ENCODE measurements at places on chromosomes 2 and 18.
A peak's percentile ranks its signal among the peaks of the same experiment; 100 is the strongest.

DNA sequence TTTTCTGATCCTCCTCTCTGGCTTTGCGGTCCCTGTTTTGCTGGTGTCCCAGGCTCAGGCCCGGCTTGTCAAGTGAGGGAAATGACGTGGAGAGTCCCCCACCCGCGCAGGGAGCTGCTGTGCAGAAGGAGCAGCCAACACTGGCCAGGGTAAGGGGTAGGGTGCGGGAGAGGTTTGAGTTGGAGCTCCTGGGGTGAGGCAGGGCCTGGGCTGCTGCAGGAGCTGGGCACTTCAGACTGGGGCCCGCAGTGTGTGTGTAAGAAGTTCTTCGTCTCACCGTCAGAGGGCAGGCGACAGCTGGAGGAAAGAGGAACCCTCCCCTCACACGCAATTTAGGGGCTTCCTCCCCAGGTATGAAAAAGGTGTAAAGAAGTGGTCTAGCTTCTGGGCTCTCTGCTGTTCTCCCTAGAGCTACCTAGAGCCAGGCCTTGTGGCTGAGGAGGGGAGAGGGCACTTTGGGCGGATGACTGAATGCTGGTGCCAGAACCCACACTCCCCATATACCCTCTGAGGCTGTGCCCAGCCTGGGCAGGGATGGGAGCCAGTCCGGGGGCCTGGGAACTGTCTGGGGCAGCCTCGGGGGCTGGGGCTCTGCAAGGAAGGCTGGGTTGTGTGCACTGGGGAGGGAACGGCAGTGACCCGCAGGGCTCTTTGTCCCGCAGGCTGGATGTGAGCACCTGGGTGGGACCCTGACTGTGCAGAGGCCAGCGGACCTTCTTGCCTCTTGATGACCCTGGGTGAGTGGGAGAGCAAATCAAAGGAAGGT is 11.8 kb downstream of the CELF4 start:
- DNase-seq, result no peak

DNA sequence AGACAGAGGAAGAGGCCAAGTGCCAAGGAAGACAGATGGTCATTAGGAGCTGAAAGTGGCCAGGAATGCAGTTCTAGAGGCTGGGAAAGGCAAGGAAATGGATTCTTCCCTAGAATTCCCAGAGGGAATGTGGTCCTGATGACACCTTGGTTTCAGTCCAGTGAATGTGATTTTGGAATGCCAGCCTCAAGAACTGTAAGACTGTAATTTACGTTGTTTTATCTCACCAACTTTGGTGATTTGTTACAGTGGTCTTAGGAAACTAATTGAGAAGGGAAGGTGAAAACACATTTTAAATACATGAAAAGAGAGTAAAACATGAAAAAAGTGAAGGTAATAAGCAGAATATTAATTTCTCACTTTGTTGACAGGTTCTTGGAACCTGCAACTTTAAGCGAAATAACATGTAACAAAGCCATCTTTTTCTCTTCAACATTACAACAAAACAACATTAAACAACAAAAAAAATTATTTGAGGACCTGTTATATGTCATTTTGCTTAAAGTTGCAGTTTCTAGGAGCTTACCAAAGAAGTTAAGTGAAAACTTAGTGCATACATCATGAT is 370.2 kb downstream of the METTL4 start:
- no peak for DNase-seq

- peak; percentile 74 for DNase-seq
These were observed 32.9 kb upstream of the INHBB start for GRCh38 chr2:120312860-120313694.

- no peak for DNase-seq
These were observed 32.1 kb upstream of the MAPK4 start for GRCh38 chr18:50527636-50528307.

- DNase-seq, result no peak
These were observed 27.7 kb upstream of the PTPN4 start for GRCh38 chr2:119731983-119732382.

DNA sequence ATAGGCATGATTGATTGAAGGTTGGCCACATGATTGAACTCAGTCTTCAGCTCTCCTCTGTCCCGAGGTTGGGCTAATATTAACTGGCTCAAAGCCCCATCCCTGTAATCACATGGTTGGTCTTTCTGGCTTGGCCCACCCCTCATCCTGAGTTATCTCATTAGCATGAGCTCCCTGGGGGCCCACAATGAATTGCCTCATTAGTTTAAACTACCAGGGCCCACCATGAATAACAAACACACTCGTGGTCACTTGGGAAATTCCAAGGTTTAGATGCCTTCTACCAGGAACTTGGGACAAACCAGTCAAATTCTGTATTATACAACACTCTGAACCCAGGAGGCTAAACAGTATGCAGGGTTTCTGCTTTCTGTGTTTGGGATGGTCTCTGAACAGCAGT is 121.7 kb upstream of the B3GNT2 start:
- no peak for DNase-seq

GRCh38 chr2:190947711-190948251 is 66.2 kb downstream of the STAT1 start:
- DNase-seq, result no peak

All from stimulated activated CD4-positive, alpha-beta T cell treated with anti-CD3 and anti-CD28 coated beads, Interleukin-2, amount 100 ng/mL, for 4 hours (primary cell).